GM23248 (cell line): ENCODE measurements at places on chromosomes 4 and X. TPM values are rescaled to one million over a fixed set of nuclear protein-coding genes. Genes with fewer than 3 reads are reported as not detected.

GRCh38 chr4:73661646-73662119, 41.4 kb upstream of the RASSF6 start:
- no peaks in the 10 kb centered on the region for H3K27me3 ChIP-seq
- DNase-seq = peak; percentile 95
- H3K4me3 ChIP-seq = no peak overlapping the region
- H3K4me1 ChIP-seq = peaks cover 45% of the 10 kb centered on the region
- H3K27ac ChIP-seq = peak overlapping the region; percentile 59

- H3K4me1 ChIP-seq = peaks cover 41% of the 10 kb centered on the region
- H3K27me3 ChIP-seq = no peaks in the 10 kb centered on the region
- H3K27ac ChIP-seq = peak overlapping the region; percentile 84
These were observed 154.0 kb downstream of the GRIA3 start for GRCh38 chrX:123337886-123338639.

DNA sequence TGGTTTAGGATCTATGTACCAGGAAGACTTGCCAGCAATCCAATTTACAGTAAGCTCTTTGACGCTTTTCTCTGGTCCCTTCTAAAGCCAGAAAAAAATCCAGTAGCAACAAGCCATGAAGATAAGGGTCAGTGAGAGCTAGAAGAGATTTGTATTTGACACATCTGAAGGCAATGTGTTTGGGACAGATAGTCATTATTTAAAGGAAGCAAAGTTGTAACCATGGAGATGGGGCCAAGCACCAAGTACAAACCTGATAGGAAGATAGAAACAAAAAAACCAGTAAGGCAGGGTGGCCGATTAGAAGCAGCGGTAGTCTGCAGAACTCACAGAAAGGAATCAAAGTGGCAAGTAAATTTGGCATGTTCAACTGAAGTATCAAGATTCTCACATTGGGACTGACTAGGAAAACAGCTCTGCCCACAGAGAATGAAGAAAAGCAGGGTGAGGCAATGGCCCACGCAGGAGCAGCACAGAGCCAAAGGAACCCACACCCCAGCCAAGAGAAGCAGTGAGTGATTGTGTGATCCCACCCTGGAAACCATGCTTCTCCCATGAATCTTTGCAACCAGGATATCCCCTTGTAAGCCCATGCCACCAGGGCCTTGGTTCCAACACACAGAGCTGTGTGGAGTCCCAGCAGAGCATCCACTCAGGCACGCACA, 12.9 kb upstream of the C4orf54 start:
- no peak overlapping the region for H3K4me3 ChIP-seq
- H3K4me1 ChIP-seq = no peaks in the 10 kb centered on the region
- H3K27ac ChIP-seq = no peak overlapping the region

- H3K27ac ChIP-seq = no peak overlapping the region
- no peaks in the 10 kb centered on the region for H3K36me3 ChIP-seq
- DNase-seq = no peak
- H3K4me3 ChIP-seq = no peak overlapping the region
- H3K27me3 ChIP-seq = peaks cover 6% of the 10 kb centered on the region; the same call in 1 of the 2 replicates
These were observed 187.4 kb downstream of the DHX15 start for GRCh38 chr4:24396988-24397387.

Gene SLC38A5
- total RNA-seq = 34.5 and 35.3 TPM in 2 replicates
